ENCODE measurements at places on chromosomes 7 and 10.

- DNase-seq: peak; percentile 56
Measured at GRCh38 chr10:133324198-133324792, 12.4 kb downstream of the CALY start.

GRCh38 chr7:128876978-128877755 lies 14.5 kb downstream of the ATP6V1F start:
- no peak for DNase-seq

- no peak for DNase-seq
Measured at GRCh38 chr7:47451851-47452205, 130.1 kb downstream of the TNS3 start.

- DNase-seq: peak; percentile 23
Measured at GRCh38 chr10:94088926-94089381, 95.2 kb downstream of the PLCE1 start.

DNA sequence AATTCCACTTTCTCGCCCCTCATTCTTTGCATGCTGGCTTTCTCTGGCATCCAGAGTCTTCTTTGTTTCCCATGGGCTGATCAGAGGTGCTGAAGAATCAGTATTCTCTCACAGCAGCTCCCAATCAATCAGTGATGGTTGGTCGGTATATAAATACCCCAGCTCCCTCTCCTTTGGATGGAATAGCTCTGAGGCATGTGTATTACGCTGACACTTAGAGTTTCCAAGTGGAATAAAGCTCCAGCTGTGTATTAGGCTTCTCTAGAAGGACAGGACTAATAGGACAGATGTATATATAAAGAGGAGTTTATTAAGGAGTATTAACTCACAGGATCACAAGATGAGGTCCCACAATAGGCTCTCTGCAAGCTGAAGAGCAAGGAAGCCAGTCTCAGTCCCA lies 218.3 kb upstream of the GRB10 start:
- no peak for DNase-seq
